Fibroblast of skin of left biceps (primary cell): ENCODE measurements at places on chromosomes 5 and 9.

- peak; percentile 62 for DNase-seq
Observed at GRCh38 chr5:96023518-96023917, 61.9 kb upstream of the ELL2 start.

- no peak for DNase-seq
Observed at GRCh38 chr5:154815025-154815424, 35.4 kb downstream of the FAXDC2 start.

DNA sequence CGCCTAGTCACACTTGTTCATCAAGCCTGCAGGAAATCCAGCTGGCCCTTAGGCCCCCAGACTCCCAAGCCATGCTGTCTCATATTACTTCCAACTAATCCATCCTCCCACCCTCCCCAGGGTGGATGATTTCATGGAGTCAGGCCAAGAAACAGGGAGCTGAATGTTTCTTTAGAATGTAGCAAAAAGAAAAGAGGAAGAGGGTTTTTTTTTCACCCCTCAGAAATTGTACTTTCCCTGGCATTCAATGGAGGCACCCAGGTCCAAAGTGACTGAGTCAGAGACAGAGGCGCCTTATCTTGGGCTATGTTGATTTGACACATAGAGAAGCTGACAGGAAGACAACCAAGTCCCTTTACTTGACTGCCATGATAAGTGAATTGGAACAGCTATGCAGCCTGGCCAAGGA is 260.2 kb upstream of the NR4A3 start:
- no peak for DNase-seq

DNA sequence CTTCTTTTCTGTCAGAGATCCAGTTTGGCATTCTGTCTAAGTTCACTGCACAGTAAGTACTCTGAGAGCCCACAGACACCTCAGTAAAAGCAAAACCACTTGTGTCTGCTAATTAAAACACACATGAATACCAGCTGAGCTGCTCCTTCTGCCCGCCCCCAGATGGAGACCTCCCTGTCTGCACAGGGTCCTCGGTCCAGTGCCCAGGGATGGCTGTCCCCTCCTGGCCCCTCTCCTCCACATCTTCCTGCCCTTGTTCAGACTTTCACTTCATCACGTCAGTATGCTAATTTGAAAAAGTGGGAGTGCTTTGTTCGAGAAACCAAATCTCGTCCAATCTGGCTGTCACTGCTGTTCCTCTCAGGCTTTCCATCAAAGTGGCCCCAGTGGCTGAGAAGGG is 43.5 kb downstream of the LIX1 start:
- DNase-seq: no peak

DNA sequence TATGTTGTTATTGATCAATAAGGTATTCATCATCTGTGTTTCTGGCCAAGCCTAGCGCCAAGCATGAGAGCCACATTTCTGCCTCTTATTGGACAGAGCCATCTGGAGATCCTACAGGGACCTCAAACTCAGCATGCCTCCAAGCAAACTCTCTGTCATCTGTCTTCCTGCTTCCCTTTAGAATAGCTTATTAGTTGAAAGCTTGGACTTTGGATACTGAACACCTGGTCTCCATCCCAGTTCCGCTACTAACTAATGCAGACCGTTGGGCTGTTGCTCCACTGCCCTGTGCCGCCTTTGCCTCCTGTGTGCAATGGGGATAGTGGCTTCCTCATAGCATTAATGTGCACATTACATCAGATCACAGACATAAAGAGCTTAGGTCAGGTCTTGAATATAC is 65.5 kb downstream of the MAP1B start:
- no peak for DNase-seq

GRCh38 chr9:125696106-125696647 is 10.8 kb downstream of the MAPKAP1 start:
- DNase-seq: no peak
